ENCODE measurements at places on chromosomes 2 and 18.

GRCh38 chr18:51578406-51578980 lies 381.0 kb upstream of the MEX3C start:
- no peak for DNase-seq

GRCh38 chr18:48990481-48991318 lies 39.9 kb upstream of the SMAD7 start:
- no peak for DNase-seq

DNA sequence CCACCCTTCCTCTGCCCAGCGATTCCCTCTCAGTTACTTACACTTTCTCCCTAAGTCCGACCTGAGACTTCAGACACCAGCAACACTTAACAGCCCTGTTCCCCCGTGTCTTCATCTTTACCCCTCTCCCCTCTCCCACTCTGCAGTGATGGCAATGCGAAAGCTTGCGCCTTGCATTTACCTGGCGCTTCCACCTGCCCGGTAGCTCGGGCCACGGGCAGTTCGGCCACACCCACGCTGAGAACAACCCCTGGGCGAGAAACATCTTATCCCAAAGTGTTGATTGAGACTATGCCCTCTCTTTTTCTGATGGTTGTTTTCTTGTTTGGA lies 558 bp downstream of the DNAJC10 start:
- no peak for DNase-seq

DNA sequence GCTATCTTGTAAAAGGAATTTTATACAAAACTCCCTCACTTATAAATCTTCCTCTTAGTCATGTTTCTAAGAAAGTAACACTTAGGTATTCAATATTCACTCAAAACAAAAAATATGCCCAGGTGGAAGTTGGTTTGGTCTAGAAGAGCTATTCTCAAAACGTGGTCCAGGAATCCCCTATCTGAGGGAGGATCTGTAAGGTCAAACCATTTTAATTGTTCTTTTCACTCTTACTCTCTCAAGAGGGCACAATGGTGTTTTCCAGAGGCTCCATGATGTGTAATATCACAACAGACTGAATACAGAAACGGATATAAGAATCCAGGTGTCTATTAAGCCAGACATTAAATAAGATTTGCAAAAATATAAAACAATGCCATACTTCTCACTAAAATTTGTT lies 9.9 kb downstream of the MOB1A start:
- DNase-seq = no peak

GRCh38 chr2:45422921-45423320 lies 188.1 kb downstream of the SRBD1 start:
- no peak for DNase-seq

Measured in suprapubic skin (tissue), 4 donors.